AG04450 (cell line): ENCODE measurements at places on chromosomes 1 and 21. TPM values are rescaled to one million over a fixed set of nuclear protein-coding genes. Genes with fewer than 3 reads are reported as not detected.

GRCh38 chr1:173447224-173447623, 29.9 kb upstream of the PRDX6 start:
- no peak for DNase-seq

DNA sequence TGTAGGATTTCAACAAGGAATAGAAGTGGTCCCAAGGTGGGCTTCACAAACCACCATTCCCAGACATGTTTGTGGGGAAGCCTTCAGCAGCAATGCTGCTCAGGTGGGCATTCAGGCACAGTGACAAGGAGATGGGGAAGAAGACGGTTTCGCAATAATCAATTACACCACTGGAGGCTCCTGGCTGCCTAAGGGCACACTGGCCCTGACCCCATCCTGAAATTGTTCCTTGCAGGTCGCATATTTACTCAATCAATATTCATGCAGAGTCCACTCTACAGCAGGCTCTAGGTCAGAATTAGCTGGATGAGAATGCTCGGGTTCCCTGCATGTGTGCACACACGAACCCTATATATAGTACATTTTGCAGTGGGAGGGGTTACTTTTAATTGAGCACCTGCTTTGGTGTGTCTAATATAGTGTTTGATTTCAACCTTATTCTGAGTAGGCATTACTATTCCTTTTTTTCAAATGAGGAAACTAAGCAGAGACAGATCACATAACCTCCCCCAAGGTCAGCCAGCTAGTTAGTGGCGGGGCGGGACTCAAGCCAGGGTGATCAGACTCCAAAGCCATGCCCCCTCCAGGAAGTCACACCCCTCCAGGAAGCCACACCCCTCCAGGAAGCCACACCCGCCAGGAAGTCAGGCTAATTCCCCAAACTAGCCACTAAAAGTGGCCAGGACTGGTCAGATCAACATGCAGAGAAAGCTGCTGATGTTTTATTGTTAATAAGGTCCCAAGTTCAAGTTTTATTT, 106.5 kb downstream of the HLCS start:
- no peak for DNase-seq

DNA sequence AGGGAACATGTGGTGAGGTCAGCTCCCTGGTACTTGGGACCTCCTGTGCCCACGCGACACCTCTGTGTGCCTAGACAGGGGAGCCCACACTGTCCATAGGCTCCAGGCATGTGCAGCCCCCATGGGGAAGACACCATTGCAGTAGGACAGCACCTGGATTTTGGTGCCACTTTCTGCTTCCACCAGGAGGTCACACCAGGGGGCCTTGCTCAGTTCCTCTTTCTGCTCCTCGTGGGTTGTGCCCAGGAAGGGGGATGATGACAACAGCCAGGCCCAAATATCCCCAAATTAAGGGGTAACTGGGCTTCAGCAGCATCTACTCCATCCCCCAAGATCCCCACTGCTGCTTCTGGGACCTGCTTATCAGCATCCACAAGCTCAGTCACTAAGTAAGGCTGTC, 358.2 kb upstream of the KAZN start:
- DNase-seq: no peak

- DNase-seq: no peak
Observed at GRCh38 chr1:5220421-5220820, 566.0 kb downstream of the AJAP1 start.

- no peak for DNase-seq
Observed at GRCh38 chr1:93633313-93633712, 48.3 kb downstream of the BCAR3 start.

Gene S100A3
- polyA plus RNA-seq: 1.8 and 3.2 TPM in 2 replicates

Gene IVL
- polyA plus RNA-seq: not detected in 2 replicates
